CD4-positive, CD25-positive, alpha-beta regulatory T cell (primary cell): ENCODE measurements at places on chromosomes 3 and 15.
A peak's percentile ranks its signal among the peaks of the same experiment; 100 is the strongest.

GRCh38 chr15:36506733-36507356 is 72.6 kb upstream of the CDIN1 start:
- DNase-seq: no peak

DNA sequence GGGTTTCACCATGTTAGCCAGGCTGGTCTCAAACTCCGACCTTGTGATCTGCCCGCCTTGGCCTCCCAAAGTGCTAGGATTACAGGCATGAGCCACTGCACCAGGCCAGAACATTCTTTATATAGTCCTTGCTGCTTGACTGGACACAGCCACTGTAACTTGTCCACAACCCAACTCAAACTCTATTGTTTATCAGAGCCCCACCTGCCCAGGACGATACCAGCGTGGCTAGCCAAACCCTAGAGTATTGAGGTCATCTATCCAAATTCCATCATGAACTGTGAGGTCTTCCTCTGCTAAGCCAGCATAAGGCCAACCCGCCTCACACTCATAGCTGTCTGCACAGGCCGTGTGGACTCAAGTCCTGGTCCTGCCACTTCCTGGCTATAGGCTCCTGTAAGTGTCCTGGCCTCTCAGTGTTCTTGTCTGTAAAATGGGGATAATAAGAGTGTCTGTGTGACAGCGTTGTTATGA is 63.9 kb downstream of the DAPK2 start:
- no peak for DNase-seq

- DNase-seq: no peak
These were observed 11.4 kb downstream of the ENTPD3 start for GRCh38 chr3:40398346-40398745.

DNA sequence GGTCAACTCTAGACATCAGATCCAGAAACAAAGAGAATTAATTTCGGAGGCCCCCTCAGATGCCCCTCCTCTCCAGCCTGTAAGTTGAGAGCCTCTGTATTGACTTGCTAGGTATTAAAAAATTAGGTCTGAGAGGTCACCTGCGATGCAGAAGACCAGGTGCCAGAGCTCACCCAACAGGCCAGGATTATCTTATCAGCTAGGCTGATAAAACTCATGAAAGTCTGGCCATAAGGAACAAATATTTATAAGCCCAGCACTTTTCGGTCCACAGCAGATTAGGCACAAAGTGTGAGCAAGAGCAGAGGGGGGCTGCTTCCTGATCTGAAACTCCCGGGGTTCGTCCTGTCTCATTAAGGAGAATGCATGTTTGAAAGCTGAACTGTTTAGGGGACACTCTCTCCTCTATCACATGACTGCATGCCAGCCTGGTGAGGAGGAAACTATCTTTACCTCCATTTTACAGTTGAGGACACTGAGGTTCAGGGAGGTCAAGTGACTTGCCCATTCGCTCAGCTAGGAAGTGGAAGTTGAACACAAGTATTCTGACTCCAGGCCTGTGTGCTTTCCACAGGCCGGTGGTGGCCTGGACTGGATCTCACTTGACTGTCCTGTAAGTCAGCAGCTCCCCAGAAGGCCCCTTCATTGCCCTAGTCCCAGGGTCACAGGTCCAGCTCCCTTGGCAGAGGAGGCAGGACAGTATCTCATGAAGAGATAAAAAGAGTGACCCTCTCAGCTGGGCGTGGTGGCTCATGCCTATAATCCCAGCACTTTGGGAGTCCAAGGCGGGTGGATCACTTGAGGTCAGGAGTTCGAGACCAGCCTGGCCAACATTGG is 39.6 kb upstream of the MAGEF1 start:
- DNase-seq: no peak

DNA sequence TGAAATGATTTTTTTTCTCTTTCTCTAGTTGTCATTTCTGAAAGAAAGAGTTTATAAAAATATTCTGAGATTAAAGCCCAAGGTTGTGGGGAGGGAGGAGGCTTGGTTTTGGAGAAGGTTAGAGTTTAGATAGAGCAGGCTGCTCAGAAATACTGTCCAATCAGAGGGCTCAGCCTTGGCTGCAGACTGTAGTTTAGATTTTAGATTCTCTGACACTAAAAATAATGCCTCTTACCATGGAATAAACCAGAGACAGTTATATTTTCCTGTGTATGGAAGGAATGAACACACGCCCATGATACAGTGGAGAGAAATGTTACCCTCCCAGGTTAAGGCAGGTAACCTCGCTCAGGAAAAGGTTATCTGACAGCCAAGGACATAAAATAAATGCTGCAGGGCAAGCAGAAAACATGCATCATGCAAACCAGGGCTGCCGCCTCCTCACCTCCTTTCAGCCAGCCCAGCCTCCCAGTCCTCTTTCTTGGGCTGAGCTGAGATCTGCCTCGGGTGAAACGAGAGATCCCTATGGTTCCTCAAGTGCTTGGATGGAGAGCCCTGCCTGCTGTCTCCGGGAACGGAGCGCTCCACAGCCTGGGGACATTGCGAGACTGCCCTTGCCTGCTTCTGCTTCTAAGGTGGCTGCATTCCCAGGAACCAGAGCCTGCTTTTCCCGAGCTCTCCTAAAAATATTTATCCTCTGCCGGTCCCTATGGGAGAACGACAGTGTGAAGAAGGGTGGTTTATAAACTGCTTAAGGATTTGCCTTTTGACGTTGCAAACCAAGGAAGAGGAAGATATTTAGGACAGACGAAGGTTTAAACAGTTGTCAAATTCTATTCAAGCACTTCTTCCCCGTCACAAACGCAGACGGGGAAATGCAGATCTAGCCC is 848 bp downstream of the NCEH1 start:
- DNase-seq: no peak

DNA sequence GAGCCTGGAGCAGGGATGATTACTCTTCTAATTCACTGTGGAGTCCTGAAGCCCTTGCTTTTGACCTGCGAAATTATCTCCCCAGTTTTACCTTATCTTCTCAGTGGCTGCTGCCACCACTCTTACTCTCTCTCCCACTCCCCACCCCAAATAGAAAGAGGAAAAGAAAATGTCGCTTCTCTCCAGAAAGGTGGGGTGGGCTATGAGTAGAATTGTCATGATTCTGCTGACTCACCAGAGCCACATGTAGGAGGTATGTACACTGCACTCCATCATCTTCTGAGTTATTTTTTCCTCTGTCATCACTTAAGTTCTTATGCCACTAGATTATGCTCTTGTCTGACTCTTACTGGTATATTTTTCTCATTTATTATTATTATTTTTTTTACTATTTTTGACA is 43.9 kb upstream of the TMEM158 start:
- DNase-seq: no peak

DNA sequence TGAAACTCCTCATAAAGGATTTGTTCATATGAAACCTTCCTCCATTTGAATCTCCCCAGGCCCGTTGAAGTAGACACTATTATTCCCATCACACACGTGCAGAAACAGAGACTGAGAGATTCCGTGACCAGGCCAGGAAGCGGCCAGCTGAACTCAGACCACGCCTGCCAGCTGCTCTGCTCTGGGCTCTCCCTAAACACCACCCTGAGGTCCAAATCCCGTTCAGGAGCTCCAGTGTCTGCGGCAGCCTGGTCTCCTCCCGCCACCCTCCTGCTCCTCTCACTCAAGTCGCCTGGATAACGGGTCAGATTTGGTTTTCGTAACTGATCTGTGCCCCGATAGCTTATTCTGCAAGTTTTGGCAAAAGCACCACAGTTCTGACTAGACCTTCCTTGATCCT is 53.6 kb upstream of the SNRPA1 start:
- no peak for DNase-seq

DNA sequence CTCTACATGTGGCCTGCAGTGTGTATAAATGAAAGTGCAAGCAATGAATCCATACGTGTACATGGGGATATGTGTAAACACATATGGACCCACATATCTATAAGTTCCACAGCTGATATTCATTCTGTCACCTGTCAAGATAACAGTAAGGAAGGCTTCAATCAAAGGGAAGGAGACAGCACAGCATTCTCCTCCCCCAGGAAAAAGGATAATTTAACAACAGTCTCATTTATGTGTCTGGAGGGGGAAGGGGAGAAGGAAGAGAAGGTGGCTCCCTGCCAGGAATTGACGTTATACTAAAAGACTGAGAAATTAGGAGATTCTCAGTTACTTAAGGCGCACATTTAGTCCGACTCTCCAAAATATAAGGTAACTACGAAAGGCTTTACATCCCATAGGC is 345.9 kb downstream of the FOXP1 start:
- no peak for DNase-seq

DNA sequence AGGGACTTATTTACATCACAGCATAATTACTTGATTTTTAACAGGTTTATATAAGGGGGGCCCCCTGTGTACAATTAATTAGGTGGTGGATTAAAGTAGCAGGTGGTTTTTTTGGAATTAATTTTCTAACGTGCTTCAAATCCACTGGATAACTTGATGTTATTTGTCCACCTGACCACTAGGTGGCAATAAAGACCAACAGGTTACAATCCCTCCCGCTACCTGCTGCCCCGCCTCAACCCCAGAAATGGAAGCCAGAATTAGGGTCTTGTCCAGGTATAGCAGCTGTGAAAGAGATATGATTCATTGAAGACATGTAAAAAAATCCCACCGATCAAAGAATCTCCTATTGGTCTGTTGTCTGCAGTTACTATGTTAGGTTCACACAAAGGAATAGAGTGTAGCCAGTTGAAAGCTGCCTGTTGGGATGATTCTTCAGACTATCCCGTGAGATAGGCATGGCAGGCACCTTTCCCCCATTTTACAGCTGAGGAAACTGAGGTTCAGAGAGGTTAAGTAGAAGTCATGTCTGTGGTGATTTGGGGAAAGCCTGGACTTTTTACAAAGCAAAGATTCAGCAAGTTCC is 44.0 kb downstream of the MFSD1 start:
- DNase-seq: peak; percentile 17

GRCh38 chr3:138254216-138254615 is 67.1 kb downstream of the ARMC8 start:
- DNase-seq: no peak

DNA sequence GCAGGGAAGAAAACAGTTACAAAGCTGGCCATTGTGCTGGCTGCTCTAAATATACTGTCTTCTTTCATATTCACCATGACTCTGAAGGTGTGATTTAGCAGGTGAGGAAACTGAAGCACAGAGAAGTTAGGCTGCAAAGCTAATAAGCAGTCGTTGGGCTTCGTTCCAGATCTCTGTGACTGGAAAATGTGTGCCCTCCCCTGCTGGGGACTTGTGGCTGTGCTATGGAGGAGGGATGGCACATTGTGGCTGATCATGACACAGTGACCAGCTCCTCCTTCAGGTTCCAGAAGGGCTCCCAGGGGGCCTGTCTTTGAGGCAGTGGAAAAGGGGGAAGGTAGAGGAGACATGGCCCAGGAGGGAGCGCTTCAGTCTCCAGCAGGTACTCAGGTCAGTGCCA is 19.2 kb downstream of the PXK start:
- no peak for DNase-seq

GRCh38 chr15:90530250-90531051 is 728 bp downstream of the CRTC3 start:
- peak; percentile 62 for DNase-seq

- no peak for DNase-seq
These were observed 20.0 kb upstream of the BCL2A1 start for GRCh38 chr15:79990997-79991334.

DNA sequence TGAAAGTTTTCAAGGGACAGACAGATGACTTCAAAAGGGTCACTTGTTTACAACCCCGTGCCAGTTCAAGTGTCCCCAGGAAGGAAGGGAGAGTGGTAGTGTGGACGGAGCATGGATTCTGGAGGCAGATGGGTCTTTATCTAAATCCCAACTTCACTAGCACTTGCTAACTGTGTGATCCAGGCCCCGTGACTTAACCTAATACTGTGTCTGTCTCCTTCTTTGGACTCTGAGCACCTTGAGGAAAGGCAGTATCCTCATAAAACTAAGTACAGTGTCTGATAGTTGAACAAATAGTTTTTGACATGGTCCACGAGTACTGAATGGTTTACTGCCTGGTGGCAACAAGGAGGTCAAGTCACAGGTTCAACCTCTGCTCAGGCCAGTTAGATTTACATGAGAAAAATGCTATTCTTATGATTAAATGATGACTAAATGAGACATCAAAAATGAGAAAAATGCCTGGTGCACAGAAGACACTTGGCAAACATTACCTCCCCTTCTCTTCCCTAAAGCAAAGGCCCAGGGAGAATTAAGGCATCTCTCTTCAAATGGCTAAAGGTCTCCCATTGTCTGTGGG is 48.9 kb downstream of the ABCC5 start:
- no peak for DNase-seq

- DNase-seq: no peak
These were observed 37.8 kb downstream of the MITF start for GRCh38 chr3:69776920-69777581.

- DNase-seq: no peak
These were observed 641.4 kb upstream of the CBLB start for GRCh38 chr3:106510206-106510605.

GRCh38 chr3:176351408-176351807 is 845.9 kb downstream of the TBL1XR1 start:
- no peak for DNase-seq

- DNase-seq: no peak
These were observed 112.2 kb upstream of the SLC4A7 start for GRCh38 chr3:27596334-27596841.
